ENCODE measurements at places on chromosomes 12 and 14.
A peak's percentile ranks its signal among the peaks of the same experiment; 100 is the strongest.

DNA sequence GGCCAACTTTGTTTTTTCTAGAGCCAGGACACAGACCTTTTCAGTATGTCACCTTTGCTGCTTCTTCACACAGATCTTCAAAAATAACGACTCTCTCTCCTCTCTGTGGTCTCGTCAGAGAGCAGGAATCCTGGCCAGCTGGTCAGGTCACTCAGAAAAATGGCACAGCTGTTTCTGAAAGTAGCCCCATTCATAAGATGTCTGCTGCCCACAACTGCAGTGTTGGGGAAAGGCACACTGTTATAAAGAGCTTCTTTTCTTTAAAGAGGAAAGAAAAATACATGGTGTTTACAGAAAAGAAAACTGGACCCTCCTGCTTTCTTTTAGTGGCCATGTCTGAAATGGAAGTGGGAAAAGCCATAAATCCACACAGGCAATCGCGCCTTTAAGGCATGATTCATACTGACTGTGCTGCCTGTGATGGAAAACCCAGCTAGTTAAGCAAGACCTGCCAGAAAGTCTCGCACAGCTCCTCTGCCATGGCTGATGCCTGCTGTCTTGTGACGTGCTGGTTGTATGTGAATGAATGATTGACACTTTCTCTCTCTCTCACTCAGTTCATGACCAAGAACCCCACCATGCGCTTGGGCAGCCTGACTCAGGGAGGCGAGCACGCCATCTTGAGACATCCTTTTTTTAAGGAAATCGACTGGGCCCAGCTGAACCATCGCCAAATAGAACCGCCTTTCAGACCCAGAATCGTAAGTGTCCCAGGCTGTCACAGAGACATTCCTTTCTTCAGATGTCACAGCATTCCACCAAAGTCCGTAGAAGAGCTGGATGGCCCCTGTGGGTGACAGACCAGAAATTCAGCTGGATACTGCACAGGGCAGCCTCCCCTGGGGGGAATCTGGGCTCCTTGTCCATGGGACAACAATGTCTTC is 147.9 kb upstream of the HIF1A start:
- no peaks in the 10 kb centered on the region for H3K27me3 ChIP-seq
- H3K4me3 ChIP-seq = no peak overlapping the region
- no peak for DNase-seq
- H3K36me3 ChIP-seq = no peaks in the 10 kb centered on the region
- no peaks in the 10 kb centered on the region for H3K4me1 ChIP-seq

GRCh38 chr12:106303202-106303820 is 778 bp downstream of the TCP11L2 start:
- no peaks in the 10 kb centered on the region for H3K36me3 ChIP-seq
- peaks cover 17% of the 10 kb centered on the region for H3K4me1 ChIP-seq
- peak; percentile 87 for DNase-seq
- no peaks in the 10 kb centered on the region for H3K27me3 ChIP-seq

GRCh38 chr12:94172031-94172430 is 23.7 kb downstream of the PLXNC1 start:
- no peaks in the 10 kb centered on the region for H3K36me3 ChIP-seq
- no peak overlapping the region for H3K27ac ChIP-seq
- no peaks in the 10 kb centered on the region for H3K27me3 ChIP-seq
- DNase-seq = no peak
- H3K4me1 ChIP-seq = no peaks in the 10 kb centered on the region

DNA sequence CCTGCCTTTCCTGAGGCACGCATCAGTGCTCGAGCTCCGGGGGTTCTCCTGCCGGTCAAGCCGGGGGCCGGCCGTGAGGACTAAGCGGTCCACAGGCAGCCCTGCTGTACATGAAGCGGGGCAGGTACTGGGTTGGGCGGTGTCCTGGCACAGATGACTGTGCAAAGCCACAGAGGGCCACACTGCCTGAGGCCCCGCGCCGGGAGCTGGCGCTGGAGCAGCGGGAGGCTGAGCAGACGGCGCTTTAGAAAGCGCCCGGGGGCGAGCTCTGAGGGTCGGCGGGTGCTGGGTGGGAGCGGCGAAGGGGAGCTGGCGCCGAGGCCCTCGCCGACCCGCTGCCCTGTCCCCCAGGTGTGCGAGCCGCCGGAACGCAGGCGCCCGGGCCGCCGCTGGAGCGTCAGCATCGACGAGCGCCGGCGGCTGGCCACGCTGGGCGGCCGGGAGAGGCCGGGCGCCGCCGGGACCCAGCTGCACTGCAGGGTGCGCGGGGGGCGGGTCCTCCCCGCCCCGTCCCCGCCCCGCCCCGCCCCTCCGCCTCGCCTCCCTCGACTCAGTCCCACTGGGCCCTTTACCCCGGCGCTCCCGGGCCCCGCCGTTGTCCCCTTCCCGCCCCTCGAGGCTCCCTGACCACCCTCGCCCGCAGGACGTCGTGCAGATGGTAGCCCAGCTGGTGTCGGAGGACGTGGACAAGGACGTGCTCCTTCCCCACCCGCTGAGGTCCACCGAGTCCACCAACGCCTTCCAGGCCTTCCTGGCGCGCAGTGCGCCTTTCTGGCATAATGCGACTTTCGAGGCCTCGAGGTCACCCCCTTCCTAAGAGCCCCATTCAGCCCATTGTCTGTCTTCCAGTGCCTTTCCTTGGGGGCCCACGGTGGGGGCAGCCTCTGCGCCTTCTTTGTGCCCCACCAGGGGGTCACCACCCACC is 8.3 kb upstream of the MTA1 start:
- H3K27ac ChIP-seq = no peak overlapping the region
- peak overlapping the region; percentile 47 for H3K4me3 ChIP-seq

- H3K4me1 ChIP-seq = peaks cover 7% of the 10 kb centered on the region
- DNase-seq = no peak
- H3K36me3 ChIP-seq = no peaks in the 10 kb centered on the region
- H3K27ac ChIP-seq = no peak overlapping the region
These were observed 28.8 kb downstream of the VCPKMT start for GRCh38 chr14:50087341-50088116.

DNA sequence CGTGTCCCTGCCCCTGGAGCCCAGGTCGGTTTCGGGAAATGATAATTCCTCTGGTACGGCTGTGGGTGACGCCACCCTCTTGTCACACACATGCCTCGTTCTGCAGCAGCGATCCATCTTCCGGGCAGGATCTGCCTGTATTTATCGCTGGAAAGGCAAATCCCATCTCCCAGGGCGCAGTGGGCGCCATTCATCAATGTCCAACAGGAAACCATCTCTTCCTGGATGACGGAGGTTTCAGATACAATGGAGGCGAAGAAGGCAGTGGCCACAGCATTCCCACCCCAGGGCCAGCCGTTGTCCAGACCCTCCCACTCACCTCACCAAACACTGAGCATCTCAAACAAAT is 74.2 kb downstream of the NOC4L start:
- no peak overlapping the region for H3K4me3 ChIP-seq
- no peak overlapping the region for H3K27ac ChIP-seq
- DNase-seq = no peak
- H3K36me3 ChIP-seq = no peaks in the 10 kb centered on the region
- H3K27me3 ChIP-seq = no peaks in the 10 kb centered on the region
- H3K4me1 ChIP-seq = no peaks in the 10 kb centered on the region

DNA sequence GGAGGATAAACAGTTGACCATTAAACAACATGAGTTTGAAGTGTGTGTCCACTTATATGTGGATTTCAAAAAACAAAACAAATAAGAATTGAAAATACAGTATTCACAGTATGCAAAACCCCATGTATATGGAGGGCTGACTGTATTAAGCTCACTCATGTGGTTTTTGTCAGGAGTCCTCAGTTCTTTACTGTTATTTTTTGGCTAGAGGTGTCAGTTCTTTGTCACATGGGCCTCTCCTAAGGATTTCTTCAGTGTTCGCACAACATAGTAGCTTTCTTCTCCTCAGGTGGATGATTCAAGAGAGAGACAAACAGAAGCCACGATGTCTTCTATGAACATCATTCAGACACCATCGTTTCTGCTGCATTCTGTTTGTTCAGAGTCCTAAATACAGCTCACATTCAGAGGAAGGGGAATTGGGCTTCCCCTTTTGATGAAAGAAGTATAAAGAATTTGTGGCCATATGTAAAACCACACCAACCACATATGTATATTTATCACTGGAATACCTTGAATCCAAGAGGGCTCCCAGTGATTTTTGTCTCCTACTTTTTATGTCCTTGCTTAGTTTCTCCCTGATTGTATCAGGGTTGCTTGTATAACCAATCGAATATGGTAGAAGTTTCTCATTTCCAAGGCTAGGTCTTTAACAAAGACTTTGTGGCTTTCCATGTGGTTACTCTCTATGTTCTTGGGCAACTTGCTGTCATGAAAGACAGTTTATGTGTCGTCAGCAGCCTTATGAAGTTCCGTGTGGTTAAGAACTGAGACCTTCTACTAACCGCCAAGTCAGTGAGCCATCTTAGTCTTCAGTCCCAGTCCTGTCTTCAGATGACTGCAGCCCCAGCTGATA is 18.9 kb downstream of the MNAT1 start:
- no peaks in the 10 kb centered on the region for H3K27me3 ChIP-seq
- no peak overlapping the region for H3K27ac ChIP-seq
- no peak for DNase-seq
- H3K4me3 ChIP-seq = no peak overlapping the region

- no peak for DNase-seq
- no peaks in the 10 kb centered on the region for H3K36me3 ChIP-seq
- no peak overlapping the region for H3K27ac ChIP-seq
- H3K27me3 ChIP-seq = peaks cover 8% of the 10 kb centered on the region
- no peaks in the 10 kb centered on the region for H3K4me1 ChIP-seq
These were observed 96.1 kb downstream of the KSR2 start for GRCh38 chr12:117872546-117873169.

GRCh38 chr12:32644431-32644830 is 34.7 kb upstream of the DNM1L start:
- no peaks in the 10 kb centered on the region for H3K27me3 ChIP-seq
- H3K36me3 ChIP-seq = no peaks in the 10 kb centered on the region
- H3K4me1 ChIP-seq = no peaks in the 10 kb centered on the region
- H3K4me3 ChIP-seq = no peak overlapping the region
- no peak overlapping the region for H3K27ac ChIP-seq

Data from breast epithelium (tissue), 4 donors.